ENCODE measurements at places on chromosomes 1 and 21.

GRCh38 chr1:30190511-30191153 lies 532.8 kb downstream of the MATN1 start:
- no peak for DNase-seq

DNA sequence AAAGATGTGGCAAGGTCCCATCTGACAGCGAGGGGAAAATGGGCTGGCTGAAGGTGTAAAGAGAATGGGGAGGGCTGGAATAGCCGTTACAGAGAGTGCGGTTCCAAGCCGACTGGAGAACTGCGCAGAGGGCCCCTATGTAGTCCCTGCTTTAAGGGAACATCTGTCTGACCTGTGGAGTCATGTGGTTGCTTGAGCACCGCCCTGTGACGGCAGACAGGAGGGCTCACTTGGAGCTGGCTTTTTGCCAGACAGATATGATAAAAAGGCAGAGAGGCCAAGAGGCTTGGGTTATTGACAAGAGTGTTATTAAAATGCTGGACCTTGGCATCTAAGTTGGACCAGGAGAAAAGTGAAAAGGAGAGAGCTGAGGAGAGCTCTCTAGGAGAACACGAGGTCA lies 5.9 kb upstream of the PTPRF start:
- DNase-seq = no peak

DNA sequence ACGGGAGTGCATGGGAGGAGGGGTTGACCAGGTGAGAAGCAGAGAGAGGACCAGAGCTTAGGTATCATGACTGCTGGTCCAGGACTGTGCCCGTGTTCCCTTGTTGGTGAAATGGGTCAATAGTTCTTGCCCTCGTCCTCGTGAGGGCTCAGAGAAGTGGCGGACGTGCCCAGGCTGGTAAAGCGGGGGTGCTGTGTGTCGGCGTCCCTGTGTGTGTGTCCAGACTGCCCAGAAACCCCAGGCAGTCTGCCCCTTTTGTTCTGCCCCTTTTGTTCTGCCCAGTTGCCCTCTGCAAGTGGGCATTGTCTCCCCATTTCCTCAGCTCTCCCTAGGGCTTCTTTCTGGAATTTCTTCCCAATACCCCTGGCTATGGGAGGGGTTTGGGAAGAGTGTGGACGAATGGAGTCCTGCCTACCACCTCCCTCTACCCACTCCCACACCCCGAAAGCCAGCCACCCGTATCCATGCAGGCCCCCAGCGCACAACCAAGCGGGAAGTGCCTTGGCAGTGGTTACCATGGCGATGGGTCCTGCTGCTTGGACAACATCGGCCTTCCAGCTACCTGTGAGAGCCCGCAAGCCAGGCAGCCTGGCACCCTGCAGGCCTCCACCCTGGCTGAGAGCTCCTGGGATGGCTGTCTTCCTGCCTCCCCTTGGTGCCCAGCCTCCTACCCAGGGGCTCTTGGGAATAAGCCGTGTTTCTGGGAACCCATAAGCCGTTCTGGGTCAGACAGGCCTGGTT lies 34.7 kb downstream of the ACOT11 start:
- DNase-seq = no peak

DNA sequence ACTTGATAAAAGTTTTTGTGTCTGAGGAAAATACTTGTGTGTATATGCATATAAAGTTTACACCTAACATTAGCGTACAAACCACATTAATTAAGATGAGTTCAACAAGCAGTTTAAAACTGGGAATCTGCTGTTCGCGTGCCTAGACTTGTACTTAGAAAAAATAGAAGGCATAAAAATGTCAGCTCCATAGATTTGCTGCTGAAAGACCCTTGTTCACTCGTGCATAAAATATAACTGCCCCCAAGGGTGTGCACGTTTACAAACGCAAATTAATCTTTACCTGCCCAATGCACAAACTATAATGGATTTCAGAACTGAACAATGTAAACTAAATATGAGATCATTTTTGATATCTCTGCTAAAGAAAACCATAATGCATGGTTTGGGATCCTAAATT lies 392.3 kb upstream of the ADGRL2 start:
- DNase-seq = no peak

- DNase-seq = no peak
Measured at GRCh38 chr1:236502972-236503639, 20.7 kb upstream of the LGALS8 start.

DNA sequence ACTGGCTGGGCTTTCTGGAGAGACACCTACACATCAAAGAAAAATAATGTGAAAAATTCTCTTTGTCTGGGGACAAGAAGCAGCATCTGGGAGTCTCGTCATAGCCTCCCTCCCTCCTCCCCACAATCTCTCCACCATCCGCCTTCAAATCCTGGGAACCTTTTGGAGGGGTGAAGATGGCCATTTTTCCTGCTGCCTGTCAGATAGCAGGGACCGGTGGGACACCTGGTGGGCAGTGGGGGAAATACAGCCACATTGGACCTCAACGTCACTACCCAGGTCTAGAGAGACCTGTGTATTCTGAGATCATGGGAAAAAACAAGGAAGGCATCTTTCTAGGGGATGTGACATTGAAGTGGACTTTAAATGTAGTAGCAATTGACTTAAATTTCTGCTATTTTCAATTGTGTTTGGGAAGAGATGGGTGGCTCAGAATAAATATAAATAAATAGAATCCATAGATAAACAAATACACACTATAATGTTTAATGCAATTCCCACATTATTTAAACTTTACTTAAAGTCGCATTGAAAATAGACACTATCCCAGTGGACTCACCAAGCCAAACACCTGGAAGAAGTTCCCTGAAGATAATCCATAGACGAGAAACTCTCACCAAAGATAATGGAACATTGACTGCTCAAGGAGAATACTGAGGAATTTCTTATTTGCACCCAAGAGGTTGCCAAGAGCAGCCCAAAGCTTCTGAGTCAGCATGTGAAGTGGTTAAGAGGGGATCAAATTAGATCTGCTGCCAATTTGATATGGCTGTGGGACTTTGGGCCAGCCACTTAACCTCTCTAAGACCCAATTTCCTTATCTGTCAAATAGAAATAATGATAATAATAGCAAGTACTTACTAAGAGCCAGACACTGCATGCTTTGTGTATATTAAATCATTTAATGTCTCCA lies 147.6 kb upstream of the CAMK1G start:
- no peak for DNase-seq

- DNase-seq = no peak
Measured at GRCh38 chr1:28507247-28507645, 1.4 kb downstream of the RCC1 start.

DNA sequence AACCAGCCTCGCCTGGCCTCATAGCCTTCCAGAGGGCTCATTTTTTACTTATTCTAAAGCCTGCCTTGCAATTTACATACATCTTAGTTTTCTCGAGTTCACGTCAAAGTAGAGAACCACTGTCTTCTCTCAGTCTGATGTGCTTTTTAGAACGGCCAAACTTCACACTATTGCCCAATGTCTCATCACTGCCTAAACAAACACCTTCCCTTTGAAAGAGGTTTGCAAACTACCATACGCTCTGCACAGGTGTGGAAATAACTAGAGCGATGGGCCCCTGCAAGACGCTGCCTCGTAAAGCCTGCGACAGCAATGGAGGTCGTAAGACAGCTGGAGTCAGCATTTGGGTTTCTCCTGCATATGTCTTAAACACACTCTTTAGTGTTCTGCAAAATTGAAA lies 22.6 kb downstream of the PRDM15 start:
- DNase-seq = no peak

GRCh38 chr1:161872506-161872905 lies 106.4 kb downstream of the ATF6 start:
- no peak for DNase-seq

DNA sequence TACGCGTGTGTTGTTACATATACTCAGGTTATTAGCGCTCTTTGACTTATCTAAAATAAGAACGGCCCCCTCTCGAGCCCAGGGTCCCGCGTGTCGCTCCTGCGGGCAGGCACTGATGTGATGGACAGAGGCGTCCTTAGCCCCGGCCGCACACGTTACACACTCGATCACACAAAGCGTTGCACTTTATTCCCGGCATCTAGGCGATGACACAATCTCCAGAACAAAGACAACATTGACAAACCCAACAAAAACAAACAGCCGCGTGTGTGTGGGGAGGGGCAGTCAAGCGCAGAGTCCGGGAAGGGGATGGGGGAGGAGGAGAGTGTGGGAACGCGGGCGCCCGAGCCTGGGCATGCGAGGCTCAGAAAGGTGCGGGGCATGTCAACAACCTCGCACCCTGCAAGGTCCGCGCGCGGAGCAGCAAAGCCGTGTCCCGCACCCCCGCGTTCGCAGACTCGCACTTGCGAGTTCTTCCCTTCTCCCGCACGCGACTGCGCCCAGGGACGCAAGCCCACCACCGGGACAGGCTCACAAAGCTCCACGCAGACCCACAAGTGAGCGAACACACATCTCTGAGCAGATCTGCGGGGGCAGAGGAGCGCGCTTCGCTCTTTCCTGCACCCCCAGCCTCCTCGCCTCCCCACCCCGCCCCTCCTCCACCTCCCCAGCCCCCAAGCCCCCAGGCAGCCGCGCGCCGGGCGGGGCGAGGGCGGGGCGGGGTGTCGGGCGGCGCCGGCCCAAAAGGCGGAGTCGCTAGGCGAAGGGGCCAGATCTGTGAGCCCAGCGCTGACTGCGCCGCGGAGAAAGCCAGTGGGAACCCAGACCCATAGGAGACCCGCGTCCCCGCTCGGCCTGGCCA lies at the start of gene EFNA1:
EFNA1 (plus strand) TSS at position 772 of the 862 bp plus-strand sequence. CDS start 102 bp downstream, outside the sequence.
- peak; percentile 38 for DNase-seq

- no peak for DNase-seq
Measured at GRCh38 chr1:234019387-234019786, 114.9 kb downstream of the SLC35F3 start.

- no peak for DNase-seq
Measured at GRCh38 chr1:35049116-35049515, 17.4 kb upstream of the ZMYM6 start.

DNA sequence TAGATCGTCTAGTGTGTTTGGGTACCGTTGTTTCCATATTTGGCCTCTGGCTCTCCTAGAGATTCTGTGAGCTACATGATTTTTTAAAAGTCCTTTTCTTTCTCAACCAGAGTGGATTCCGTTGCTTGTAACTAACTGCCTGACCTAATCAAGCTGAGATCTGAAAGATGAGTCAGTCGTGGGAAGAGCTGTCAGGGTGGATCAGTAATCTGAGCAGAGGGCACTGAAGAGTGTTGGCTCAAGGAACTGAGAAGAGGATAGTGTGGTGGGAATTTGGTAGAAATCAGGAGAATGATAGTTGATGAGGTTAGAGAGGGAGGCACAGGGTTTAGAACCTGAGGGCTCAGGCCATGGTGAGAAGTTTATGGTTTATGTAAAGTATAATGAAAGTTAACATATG lies 52.2 kb downstream of the TRAF5 start:
- DNase-seq = no peak

DNA sequence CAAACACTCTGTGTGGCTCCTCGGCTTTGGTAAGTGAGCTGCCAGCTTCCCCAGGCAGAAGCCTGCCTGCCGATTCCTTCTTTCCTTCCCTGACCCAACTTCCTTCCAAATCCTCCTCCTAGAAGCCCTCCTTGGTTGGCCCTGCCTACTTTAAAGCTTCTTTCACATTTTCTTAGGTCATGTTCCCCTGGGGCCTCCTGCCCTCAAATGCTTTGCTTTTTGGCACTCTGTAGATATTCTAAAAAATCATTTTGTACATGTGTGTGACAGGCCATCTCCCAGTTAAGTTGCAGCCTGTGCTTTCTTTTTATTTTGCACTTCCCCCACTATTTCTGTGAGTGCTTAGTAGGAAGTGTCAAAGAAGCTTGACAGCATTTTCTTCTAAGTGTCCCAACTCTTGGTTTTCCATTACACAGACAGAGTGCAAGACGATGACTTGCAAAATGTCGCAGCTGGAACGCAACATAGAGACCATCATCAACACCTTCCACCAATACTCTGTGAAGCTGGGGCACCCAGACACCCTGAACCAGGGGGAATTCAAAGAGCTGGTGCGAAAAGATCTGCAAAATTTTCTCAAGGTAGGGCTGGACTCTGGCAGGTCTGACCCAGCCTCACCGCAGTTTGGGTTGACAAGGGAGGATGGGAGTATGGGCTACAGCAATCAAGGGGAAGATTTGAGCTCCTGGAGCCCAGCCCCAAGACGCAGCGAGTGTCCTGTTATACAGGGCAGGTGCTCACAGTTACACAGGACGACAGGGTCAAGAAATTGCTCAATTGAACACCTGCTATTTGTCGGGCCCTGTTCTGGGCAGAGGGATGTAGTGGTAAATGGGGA lies at the start of gene S100A9:
S100A9 (plus strand) TSS at position 2 of the 838 bp plus-strand sequence; CDS start at position 432, 430 bp downstream.
- no peak for DNase-seq

DNA sequence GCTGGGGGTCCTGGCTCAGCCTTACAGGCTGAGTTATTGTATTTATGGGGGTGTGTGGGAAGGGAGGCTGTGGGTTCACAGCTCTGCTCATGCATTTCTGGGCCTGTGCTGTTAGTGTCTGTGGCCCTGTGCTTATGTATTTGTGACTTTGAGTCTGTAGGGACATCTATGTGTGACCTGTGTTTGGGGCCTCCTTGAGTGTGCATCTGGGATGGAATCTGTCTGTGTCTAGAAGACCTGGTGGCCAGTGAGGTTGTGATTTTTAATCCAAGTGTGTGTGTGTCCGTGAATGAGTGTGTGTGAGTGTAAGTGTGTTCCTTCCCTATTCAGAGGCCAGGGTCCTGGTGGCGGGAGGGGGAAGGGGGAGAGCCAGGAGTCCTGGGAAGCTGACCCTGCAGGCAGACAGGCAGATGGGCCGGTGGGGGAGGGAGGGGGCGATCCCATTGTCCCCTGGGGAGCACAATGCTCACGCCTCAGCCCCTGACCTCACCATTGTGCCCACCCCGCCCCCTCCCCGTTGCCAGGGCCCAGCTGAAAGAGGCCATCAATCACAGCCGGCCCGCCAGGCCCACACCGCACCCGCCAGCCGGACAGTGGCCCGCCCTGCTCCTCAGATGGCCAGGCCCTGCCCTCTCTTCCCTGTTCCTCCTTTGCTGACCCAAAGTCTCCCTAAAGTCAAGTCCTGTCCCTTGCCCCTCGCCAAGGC lies 19.6 kb downstream of the SLC27A3 start:
- DNase-seq = no peak

DNA sequence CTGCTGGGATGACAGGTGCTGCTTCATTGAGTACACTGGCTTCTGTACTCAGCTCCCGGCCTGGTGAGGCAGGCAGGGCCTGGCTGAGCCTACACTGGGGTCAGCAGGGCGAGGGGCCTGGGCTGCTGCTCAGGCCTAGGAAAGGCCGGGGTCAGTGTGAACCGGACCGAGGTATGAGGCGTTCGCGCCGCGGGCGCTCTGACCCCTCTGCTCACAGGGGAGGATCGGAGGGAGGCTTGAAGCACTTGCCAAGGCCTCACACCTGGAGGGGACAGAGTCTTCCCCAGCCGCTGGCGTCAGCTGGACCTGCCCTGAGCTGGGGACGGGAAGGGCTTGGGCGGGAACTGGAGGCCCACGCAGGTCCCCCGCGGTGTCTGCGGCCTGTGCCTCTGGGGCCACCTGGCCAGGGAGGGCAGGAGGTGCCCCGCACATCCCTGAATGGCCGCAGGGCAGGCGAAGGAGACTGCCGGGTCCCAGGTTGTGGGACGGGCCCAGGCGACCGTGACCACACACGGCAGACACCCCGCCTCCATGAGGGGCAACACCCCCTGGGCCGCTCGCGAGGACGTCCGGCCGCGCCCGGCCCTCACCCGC lies 466 bp downstream of the PEX10 start:
- no peak for DNase-seq

DNA sequence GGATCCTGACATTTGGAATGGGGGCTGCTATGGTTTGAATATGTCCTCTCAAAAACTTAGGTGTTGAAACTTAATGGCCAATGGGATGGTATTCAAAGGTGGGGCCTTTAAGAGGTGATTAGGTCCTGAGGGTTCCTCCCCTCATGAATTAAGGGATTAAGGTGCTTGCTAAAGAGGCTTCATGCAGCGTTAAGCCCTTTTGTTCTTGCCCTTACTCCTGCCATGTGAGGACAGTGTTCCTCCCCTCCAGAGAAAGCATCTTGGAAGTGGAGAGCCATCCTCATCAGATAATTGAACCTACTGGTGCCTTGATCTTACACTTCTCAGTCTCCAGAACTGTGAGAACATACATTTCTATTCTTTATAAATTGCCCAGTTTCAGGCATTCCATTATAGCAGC lies 146.6 kb downstream of the KCNJ6 start:
- no peak for DNase-seq
